ENCODE measurements at places on chromosomes 2 and 18.

DNA sequence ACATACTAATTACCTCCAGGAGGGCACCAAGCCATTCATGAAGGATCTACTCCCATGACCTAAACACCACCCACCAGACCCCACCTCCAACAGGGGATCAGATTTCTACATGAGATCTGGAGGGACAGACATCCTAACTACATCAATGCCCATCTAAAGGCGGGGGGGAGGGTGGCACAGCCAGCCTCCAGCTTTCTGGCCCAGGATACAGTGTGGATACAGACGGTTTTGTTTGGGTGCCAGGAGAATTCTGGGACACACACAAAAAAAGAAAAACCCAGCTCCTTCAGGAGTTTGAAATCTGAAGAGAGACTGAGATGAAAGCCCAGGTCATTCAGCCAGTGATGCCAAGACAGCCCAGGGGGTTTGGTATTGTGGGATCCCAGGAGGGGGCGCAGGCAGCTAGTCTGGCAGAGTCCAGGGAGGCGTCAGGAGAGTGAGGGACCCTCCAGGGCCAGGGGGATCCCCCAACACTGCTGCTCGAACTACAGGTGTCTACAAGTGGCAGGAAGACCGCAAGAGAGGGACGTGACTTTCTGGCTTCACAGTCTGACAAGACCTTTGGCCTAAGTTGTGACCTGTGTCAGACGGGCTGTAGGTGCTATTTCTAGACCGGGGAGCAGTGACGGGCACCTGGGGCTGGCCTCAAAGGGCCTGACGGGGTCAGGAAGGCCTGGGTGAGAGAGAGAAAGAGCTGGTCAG, 62.1 kb downstream of the NDUFA10 start:
- DNase-seq: no peak

DNA sequence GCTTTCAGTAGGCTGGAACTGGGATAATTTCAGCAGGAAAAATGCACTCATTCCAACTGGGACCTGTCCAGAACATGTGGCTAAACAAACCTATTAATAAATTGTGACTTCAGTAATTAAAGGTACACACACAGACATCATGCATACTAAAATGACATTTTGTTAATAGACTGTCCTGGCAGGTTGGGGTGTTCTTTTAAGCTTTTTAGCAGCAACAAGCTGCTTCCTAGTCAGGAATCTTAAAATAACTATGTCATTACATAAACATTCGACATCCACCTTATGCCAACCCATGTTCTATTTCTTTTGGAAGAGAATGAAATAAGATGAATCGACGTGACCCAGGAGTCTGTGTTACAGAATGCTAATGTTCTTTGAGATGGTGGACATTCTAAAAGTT, 435.7 kb downstream of the TXNL1 start:
- no peak for DNase-seq

DNA sequence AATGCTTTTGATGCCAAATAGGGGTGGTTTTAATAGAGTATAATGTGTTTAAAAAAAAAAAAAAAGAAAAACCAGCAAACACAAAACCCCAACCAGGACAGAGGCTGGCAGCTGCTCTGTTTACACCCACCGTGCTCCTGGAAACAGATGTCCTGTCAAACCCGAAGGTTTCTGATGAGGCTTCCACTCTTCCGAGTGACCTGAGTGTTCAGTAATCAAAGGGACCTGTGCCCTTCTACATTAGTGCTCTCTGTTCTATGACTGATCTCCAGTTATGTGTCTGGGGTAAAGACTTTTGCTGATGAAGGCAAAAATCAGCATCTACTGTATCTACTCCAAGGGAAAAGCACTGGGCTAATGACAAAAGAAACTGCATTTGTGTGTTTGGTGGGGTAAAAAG, 3.5 kb upstream of the KLHL29 start:
- DNase-seq: no peak

GRCh38 chr2:9982248-9982647, 30.8 kb downstream of the GRHL1 start:
- peak; percentile 19 for DNase-seq

DNA sequence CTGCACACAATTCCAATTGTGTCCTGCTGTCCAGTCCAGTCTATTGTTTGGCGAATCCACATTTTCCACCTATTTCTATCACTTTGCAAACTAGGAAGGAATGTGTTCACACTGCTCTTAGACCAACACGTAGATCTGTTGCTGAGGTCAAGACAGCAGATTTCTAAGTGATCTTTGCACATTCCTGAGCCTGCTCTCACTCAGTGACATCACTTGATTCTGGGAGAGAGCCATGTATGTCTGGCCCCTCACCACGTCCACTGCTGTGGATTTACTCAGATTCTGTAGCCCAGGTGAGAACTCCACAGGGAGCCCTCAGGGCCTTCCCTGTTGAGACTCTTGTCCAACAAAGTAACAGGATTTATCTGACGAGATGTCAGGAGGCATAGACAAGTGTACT, 317.2 kb downstream of the TSN start:
- DNase-seq: no peak

All from cerebellar nuclear complex (tissue), 1 donor.